ENCODE measurements at places on chromosomes 11 and 22. TPM values are rescaled to one million over a fixed set of nuclear protein-coding genes. Genes with fewer than 3 reads are reported as not detected.

Gene PRG3
- not detected for total RNA-seq

DNA sequence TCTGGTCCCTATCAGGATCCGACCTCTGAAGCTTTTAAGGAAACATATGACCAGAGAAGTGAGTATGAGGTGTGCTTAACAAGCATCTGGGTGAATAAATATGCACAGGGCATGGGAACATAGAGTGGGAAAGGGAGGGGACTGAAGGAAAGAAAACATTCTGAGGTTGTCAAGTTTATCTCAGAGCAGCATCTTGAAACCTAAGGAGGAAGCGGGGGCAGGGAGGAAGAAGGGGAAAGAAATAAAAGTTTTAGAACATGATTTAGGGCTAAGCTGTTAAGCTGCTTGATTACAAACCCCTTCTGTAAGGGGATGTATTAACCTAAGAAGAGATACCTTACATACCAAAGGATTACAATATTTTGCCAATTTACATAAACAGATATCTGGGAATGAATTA lies 24.0 kb upstream of the SC5D start:
- DNase-seq = no peak

- no peak for DNase-seq
These were observed 1.1 kb upstream of the GAB2 start for GRCh38 chr11:78418584-78419211.

GRCh38 chr11:97800891-97801290 lies 1219.9 kb upstream of the CNTN5 start:
- no peak for DNase-seq
